Panc1 (cell line): ENCODE measurements at places on chromosomes 11 and 22.

GRCh38 chr11:126810776-126811175, 189.8 kb downstream of the KIRREL3 start:
- DNase-seq, result no peak

DNA sequence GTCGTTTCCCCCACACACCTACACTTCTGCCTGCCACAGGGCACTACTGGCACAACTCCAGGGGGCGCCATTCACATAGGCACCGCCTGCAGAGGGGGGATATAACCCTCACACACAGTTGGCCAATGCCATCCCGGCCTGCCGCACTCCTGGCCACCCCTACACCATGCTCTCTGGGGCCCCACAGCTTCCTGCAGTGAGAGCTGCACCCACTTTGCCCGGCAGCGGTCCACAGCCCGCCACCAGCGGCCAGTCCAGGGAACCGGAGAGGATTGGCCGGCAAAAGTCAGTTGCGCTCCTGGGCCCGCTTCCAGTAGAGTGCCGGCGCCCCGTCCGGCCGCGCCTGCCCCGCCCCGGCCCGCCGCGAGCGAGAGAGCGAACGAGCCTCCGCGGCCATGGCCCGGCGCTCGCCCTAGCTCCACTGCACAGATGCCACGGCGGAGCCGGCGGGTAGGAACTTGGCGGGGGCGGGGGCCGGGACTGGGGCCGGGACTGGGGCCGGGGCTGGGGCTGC, 25.6 kb upstream of the SUSD2 start:
- no peak for DNase-seq

GRCh38 chr11:58923300-58923788, 15.9 kb upstream of the GLYATL1 start:
- DNase-seq, result no peak

- no peak for DNase-seq
Measured at GRCh38 chr11:72380132-72380503, 54.2 kb downstream of the CLPB start.

DNA sequence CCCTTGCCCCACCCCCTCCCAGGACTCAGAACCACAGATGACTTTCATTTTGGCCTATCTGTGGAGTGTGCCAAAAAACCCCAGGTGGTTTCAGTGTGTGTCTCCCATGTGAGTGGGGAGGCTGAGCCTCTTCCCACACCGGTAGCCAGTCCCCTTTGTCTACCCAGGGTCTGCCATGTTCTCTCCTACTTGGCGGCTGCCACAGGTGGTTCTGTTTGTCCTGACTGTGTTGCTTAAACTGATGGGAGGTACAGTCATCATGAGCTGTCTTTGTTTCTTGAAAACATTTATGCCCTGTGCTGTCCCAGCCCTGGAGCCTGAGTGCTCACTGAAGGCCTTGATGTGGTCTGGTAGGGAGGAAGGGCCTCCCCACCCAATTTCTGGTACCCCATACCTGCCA, 39.7 kb upstream of the SUSD2 start:
- DNase-seq, result no peak

- DNase-seq, result no peak
Measured at GRCh38 chr22:31091106-31091975, 10.2 kb downstream of the SMTN start.

DNA sequence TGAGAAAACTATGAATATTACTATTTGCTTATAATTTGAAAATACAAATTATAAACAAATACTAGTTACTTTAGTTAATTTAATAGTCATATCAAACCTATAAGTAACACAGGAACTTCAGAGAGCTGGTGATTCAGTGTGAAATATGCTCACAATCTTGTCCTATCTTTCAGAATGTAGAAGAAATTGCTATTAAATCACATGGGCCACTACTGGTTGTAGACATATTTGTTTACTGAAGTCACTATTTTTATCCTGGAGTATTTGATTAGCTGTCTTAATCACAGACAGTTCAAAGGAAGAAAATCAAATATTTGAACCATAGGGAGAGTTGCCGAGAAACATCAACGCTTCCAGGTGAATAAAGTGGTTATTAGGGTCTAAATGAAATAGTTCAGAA, 187.6 kb upstream of the ANO3 start:
- no peak for DNase-seq

GRCh38 chr11:120756931-120757330, 245.4 kb downstream of the GRIK4 start:
- no peak for DNase-seq

GRCh38 chr11:10303558-10304363, 1.1 kb upstream of the ADM start:
- no peak for DNase-seq

DNA sequence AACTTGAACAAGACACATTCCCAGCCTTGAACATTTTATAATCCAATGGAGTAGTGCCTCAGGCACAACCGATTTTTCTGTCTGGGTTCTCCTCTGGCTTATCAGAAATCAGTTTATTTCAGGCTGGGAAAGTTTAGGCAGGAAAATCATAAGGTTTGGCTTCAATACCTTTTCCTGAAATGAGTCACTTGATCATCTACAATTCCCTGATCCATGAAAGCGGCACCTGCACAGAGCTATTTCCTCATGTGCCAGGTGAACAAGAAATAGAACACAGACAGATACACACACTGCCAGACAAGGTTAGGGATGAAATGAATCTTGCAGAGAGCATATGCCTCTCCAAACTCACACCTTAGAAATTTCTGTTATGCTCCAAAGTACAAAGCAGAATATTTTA, 106.7 kb upstream of the OR9G4 start:
- DNase-seq, result no peak

DNA sequence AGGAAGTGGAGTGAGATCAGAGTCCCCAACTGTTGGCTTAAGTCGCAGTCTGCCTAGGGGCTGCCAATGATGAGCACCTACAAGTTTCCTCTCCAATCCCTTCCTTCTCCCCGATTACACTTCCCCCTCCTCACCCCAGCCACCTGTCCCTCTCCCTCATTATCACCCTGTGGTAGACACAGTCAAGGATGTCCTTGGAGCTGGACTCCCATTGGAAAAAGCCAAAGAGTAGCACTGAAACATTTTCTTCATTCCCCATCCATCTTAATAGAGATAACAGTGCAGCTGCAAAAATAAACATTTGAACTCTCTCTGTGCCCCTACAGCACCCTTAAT, 146.2 kb downstream of the DBX1 start:
- DNase-seq, result no peak

- no peak for DNase-seq
Measured at GRCh38 chr11:17558025-17558780, 11.1 kb downstream of the OTOG start.

GRCh38 chr11:113723787-113724186, 17.7 kb upstream of the TMPRSS5 start:
- no peak for DNase-seq

- DNase-seq, result no peak
Measured at GRCh38 chr11:115931548-115932083, 427.4 kb upstream of the CADM1 start.

GRCh38 chr11:39209981-39210380, 2249.5 kb downstream of the LRRC4C start:
- DNase-seq, result no peak

DNA sequence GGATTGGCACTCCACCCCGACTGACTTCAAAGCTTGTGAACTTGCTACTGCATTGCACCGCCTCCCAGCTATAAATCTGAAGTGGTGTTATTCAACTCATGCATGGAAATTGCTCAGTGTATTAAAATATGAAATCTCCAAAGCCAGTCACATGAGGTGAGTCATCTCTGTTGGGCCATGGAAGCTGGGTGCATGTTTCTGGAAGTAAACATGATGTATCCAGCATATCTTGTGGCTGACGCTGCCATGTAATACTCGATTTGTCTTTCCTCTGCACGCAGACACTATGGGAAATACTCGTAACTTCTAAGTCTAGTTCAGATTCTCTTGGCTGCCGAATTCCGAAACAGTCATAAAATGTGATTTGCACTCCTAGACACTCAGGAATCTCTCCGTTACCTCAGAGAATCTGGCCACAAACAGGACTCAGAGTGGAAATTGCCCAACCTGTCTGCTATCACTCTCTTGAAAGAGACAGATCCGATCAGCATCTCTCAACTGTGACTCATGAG, 154.9 kb upstream of the MPPED2 start:
- DNase-seq, result no peak

- no peak for DNase-seq
Measured at GRCh38 chr11:35847473-35847872, 96.4 kb upstream of the LDLRAD3 start.

DNA sequence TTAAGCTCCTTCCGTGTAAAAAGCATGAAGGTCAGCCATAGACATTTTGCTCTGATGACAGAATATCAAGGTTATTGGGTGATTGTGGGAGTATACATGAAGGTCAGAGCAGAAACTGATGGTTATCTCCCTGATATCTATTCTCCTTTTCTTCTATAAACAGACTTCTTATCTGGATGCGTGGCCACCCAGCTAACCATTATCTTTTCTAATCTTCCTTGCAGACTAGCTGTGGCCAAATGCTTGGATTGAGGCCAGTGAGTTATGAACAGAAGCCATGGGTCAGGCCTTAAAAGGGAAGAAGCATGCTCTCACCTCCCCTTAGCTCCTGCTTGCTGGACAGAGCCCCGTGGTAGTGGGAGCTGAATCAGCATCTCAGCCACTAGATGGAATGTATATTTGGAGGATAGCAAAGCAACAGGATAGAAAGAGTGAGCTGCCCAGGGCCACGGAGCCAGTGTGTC, 31.3 kb upstream of the LRRC55 start:
- DNase-seq, result no peak

- no peak for DNase-seq
Measured at GRCh38 chr11:34978236-34979191, 62.1 kb downstream of the PDHX start.

DNA sequence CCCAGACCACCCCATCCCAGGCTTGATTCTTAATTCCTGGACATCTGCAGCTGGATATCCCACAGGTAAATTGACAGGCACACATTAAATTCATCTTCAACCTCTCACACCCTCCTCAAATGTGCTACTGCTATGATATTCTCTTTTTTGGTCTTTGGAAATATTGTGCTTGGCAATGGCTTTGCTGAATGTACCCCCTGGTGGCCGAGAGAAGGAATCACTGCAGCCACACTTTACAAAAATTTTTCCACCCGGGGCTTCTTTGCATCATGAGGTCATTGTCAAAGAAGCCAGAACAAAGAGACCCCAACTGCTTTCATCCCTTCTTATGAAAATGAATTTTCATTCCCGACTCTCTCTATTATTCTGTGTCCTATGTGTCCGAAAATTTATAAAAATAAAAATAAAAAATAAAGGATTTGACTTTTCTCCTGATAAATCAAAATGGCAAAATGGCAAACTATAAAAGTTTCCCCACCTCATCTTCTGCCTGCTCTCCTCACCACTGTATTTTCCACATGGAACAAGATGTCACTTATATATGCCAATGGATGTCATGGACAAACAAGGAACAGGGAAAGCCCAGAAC, 15.0 kb upstream of the CYB5R2 start:
- no peak for DNase-seq

DNA sequence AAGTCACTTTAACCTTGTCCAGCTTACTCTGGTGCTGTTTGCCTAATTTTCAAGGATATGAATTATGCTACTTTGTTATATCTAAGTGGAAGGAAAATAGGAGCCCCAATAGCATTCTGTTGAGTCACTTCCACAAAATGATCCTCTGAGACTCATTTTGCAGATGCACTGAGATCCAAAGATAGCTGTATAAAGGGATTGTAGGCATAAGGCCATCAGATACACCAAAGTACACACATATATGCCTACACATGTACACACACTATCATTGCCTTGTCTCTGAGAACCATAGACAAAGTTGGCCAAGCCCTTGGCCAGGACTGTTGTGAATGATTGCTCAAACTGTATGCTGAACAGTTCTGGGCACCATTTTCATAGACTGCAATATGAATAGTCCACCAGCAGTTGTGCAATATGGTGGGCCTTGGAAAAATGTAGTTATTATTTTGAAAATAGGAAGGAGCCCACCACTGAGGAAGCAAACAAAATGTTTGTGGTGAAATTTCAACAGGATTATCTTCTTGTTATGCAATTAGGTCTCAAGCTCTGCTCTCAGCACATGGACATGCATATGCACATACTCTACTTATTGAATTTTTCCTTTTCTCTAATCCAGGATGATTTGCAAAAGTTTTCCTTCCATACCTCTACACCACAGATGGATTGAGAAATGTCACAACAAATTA, 186.0 kb upstream of the CTSC start:
- no peak for DNase-seq
